ENCODE measurements at places on chromosomes 3 and 15.

DNA sequence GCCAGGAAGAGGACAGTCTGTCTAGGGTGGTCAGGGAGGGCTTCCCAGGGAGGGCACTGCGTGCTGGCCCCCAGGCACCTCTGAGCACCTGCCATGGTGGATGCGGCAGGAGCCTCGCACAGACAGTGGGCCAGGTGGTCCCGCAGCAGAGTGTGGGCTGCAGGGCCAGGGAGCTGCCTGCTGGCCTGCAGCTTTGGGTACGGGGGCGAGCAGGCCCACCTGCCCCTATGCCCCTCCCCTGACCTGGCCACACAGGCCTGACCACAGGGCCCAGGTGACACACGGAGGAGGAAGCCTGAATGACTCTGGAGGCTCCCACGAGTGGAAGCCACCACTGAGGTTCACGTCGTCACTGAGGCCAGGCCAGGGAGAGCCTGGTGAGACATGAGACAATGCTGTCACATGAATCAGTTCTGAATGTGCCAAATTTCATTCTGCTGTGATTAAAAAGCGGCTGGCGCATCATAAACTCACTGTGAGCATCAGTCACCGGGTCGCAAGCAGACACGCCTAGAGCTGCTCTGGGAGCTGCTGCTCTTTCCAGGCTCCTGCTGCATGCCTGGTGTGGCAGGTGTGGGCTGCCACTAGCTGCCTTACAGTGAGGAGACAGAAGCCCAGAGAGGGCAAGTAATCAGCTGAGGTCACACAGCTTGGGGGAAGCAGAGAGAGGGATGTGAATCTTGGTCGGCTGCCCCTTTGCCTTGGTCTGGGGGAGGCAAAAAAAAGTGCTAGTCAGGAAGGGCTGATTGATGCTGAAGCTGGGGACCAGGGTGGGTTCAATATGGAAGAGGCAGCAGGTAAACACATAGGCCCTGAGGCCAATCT, 39.5 kb upstream of the IQSEC1 start:
- DNase-seq, result no peak

- DNase-seq, result no peak
Measured at GRCh38 chr15:77603611-77604336, 28.9 kb downstream of the LINGO1 start.

- no peak for DNase-seq
Measured at GRCh38 chr3:106431721-106432120, 562.9 kb upstream of the CBLB start.

DNA sequence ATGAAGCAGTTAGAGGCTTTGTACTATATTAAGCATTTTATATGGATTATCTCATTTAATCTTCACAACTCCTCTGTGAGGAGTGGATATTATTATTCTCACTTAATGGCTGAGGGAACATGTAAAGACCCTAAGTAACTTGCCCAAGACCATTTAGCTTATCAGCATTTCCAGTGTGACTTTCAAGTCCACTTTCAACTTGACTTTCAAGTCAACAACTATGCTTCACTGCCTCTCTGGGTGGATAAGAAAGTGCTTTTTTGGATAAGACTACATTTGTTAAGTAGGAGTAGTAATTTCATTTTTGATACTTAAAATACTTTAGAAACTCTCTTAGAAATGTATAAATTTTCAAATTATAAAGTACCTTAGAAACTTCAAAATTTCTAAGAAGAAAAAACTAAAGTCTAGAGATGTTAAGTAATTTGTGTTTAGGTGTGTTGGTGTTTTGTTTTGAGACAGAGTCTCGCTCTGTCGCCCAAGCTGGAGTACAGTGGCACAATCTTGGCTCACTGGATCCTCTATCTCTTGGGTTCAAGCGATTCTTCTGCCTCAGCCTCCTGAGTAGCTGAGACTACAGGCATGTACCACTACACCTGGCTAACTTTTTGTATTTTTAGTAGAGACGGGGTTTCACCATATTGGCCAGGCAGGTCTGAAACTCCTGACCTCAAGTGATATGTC, 71.8 kb downstream of the MINDY2 start:
- no peak for DNase-seq

DNA sequence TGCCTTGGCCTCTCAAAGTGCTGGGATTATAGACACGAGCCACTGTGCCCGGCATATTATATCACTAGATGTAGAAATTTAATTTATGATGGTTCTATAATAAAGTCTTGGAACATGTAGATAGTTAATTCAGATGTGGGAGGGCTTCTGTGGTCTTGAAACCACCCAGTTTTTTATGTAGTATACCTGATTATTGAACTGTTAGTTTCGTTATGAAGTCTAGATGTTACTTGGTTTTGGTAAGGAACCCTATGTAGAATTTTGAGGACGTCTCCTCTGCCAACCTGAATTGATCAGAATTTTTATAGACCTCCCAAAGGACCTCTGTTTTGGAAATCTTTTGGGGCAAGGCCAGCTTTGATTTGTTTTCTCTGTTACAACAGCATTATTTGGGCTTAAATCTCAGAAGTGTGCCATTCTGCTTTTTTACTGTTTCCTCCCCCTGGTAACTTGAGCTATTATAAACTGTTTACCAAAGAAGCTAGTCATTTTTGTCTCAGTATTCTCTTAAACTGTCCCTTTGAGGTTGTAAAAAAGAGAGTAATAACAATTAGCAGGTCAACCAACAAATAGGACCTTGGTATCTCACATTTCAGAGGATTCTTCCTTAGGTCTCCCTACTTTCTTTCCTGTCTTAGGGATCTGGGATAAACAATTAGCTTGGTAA, 20.8 kb downstream of the AKAP13 start:
- no peak for DNase-seq

DNA sequence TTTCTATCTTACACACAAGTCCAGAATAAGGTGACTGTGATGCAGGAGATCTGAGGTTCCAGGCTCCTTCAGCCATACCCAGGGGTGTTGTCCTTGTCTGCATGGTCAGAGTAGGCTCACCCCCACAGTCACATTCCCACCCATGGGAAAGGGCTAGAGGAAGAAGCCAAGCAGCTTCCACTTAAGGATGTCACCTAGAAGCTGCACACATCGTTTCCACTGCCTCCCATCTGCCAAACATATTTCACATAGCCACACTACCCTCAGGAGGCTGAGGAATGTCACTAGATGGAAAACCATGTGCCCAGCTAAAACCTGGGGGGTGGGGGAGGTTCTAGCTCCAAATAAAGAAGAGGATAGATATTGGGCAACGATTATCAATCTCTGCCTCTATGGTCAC, 58.1 kb downstream of the TMEM39A start:
- no peak for DNase-seq

- DNase-seq, result no peak
Measured at GRCh38 chr15:66883284-66883911, 181.4 kb downstream of the SMAD6 start.

- DNase-seq, result no peak
Measured at GRCh38 chr3:137105277-137105977, 147.6 kb downstream of the IL20RB start.

DNA sequence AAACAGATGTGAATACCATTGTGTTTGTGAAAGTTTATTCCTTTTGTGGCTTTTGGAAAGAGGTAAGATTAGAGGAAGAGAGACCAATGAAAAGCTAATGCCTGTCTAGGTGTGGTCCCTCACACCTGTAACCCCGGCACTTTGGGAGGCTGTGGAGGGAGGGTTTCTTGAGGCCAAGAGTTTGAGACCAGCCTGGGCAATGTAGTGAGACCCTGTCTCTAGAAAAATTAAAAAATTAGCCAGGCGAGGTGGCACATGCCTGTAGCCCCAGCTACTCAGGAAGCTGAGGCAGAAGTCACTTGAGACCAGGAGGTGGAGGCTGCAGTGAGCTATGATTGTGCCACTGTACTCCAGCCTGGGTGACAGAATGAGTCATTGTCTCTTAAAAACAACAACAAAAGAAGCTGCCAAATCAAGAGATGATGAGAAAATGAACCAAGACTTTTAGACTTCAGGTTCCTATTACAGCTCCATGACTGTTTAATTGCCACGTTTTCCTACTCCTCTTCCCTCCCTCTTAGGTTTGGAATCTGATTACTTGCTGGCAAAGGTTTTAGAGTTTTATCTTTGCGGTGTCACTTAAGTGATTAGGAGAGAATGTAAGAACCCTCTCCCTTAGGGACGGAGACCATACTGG, 68.7 kb downstream of the CGNL1 start:
- DNase-seq, result no peak

- DNase-seq, result no peak
Measured at GRCh38 chr3:94462931-94463330, 400.1 kb downstream of the NSUN3 start.

- no peak for DNase-seq
Measured at GRCh38 chr15:20358779-20359414, 182.7 kb downstream of the GOLGA6L6 start.

DNA sequence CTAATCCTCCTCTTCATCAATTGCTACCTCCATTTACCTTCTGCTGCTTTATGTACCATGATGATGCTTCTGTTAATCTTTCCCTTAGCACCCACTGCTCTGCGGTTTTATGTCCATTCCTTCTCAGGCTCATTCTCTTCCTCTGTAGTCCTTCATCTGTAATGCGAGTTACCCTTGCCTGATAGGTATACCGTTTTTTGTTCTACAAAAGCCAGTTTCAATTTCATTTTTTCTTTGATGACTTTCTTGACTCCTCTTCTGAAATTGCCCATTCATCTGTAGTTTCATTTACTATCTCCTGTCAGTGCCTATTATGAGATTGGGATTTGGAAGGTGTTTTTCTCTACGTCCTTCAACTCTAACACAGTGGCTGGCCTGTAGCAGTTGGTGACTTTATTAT, 445.9 kb upstream of the ZNF717 start:
- no peak for DNase-seq

DNA sequence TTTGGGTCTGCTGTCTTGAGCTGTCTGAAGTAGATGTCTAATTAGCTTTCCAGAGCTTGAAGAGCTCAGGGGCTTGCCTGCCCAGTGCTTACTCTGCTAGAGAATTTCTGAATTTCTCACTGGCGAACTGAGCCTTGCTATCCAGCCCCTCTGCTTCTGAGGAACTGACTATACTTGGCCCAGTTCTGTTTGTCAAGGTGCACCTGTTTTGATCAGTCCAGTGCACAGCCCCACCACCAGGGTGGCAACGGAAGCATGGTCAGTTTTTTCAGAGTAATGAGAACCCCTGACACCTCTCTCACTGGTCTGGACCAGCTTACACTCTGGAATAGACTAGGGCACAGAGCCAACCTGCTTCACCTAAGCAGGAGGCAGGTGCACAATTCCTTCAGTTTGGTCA, 25.2 kb downstream of the ITGB5 start:
- DNase-seq, result no peak

GRCh38 chr15:56042982-56043980, 49.9 kb upstream of the NEDD4 start:
- DNase-seq, result no peak

DNA sequence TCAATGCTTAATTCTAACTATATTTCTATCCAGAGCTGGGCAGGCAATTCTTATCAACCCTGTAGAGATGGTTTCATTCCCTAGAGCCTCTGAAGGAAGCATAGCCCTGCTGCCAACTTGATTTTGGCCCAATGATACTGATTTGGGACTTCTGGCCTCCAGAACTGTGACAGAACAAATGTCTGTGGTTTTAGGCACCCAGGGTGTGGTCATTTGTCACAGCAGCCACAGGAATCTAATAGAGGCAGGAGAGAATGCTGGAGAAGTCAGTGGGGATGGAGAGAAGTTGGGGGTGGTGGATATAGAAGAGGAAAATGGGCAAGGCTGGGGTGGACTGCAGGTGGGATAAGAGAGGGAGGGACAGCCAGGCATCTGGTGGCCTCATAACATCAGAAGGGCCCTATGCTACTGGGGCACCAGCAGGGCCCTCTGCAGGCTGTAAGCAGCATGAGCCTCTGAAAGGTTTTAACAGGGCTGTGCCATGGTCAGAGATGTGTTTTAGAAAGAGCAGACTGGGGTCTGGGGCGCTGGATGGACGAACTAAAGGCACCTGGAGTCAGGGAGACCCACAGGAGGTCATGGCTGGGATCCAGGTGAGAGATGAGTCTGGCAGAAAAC, 19.8 kb downstream of the MRPS11 start:
- no peak for DNase-seq

DNA sequence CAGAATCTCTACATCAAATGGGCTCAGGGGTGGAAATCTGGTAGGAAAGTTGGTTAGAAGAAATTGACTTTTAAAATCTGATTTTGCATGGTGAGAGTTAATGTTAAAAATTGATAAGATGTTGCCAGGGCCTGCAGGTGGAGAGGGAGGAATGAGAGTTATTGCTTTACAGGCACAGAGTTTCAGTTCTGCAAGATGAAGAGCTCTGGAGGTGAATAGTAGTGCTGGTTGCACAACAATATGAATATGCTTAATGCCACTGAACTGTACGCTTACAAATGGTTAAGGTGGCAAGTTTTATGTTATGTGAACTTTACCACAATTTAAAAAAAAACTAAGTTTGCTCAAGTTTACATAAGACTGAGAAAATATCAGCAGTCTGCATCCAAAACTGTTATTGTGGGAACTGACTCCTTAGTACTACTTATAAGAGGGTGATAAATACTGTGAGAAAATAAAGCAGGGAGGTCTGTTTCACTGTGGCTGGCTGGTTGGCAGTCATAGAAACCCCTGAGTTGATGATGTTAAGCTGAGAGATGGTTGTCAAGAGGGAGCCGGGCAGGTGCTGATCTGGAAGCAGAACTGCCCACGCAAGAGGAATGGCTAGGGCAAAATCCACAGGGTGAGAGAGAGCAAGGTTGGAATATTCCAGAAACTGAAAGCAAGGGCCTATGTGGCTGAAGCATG, 144.9 kb downstream of the EDEM1 start:
- DNase-seq, result no peak

DNA sequence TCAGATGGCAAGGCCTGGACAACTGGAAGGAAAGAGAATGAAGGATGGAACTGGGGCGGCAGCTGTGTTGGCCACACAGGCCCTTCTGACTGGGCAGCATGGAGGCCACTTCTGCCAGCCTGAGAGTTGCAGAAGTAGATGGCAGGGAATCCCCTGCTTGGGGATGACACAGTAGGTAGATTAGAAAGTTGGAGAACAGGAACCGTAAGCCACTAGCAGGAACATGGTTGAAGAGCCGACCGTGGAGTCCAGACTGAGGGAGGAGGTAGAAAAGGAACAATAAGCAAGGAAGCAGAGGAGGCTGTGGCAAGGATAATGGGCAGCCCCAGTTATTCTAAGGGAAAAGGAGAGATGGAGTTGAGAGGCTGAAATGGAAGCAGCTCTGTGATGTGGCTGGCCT, 26.4 kb upstream of the ZNF774 start:
- DNase-seq, result no peak

DNA sequence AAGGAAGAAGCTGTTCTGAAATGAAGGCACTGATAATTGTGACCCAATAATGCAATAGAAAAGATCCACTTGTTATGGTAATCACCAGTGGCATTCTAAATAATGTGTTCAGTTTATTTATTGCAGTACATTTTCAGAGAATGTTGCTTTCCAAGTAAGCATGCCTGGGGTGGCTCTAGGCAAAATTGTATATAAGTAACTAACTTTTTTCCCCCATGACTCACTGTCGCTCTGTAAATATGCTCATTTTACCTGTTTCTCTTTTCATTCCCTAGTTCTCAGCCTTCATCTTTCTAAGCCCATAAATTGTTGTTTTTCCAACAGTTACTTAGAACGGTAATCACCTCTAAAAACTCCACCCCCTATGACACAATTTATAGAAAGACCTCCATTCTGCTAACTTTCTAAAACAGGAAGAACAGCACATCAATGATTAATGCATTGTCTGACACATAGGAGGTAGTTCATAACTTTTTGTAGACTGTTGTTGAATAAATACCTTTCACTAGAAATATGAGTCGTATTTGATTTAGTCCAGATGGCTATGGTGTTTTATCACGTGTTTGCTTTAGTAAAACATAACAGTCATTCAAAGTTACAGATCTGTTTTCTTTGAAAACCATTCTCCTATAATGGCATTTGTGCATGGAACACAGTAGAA, 143.1 kb downstream of the LSAMP start:
- no peak for DNase-seq
